Spinal cord (tissue), 10 donors: ENCODE measurements at places on chromosomes 5 and 9. TPM values are rescaled to one million over a fixed set of nuclear protein-coding genes. Genes with fewer than 3 reads are reported as not detected.

The TMC1 gene
- 2.0 TPM for polyA plus RNA-seq

The FOXD4 gene
- 1.9 TPM for polyA plus RNA-seq

GRCh38 chr9:136546697-136547501 lies 1.1 kb upstream of the NOTCH1 start:
- no peak for DNase-seq

DNA sequence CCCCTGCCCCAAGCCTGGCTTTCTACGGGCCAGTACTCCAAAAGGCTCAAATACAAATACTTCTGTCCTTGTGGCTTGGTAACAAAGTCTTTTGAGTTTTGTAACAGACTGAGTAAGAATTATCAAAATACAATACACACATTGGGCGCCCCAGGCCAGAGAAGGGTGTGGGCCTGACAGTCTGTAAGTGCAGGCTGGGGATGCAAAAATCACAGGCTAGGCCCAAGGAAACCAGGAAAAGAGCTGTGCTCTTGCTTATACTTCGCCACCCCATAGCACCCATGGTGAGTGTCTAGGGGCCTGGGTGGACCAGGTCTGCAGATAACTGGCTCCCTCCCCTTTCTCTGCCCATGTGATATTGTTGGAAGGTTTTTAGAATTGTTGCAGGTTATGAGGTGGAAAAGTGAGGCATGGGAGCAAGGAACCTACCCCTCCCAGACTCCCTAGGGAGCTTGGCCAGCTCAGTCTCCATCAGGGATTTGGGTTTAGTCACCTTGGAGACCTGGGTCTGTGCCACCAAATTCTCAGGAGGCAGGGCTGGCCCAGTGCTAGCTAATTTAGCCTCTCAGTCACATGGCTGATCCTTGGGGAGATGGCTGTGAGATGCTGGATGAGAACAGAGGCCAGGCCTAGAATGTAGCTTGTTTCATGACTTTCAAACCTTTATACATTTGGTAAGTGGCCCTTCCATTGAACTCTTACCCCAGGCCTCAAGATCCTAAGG lies 72.9 kb downstream of the TARS1 start:
- no peak for DNase-seq

- no peak for DNase-seq
Measured at GRCh38 chr5:132774406-132774805, 2.6 kb downstream of the SEPTIN8 start.

DNA sequence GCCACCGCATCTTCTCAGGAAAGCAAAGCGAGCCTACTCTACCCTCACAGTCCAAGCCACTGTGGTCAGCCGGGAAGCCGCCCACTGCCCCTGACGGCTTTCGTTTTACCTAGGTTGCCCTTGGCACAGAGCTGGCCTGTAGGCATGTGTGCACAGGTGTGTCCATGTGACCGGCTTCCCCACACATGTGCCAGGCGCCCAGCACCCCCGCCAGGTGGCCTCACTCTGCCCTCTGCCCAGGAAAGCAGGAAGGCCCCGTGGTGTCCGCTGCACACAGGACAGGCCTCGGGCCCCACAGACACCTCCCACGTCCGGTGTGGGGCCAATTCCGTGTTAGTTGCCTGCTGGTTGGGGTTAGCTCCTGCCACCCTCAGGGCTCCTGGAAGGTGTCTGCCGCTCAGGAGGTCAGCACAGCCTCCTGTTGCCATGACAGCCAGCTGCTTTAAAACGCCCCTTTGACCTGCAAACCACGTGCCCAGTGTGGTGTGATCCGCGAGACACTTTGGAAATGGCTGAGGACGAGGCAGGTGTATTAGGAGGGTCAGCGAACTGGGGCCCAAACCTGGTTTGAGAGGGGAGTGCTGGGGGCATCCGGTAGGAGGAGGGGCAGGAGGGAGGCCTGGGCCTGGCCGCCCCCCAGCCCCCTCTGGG lies 28.7 kb downstream of the TPPP start:
- DNase-seq = no peak

DNA sequence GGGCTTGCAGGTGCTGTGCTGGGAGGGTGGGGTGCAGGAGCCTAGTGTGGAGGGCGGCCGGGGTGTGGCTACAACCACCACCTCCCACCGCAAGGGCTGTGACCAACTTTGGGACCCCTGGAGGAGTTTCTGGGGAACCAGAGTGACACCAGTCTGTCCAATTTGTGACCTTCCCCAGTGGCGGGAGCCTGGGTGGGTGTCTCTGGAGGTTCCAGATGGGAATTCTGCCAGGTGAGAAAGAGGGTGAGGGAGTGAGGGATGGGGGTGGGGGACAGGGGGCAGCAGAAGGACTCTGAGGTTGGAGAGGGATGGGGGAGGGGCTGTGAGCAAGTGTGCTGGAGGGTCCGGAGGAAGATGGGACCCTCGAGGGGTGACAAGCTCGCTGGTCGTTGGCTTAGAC lies 4.2 kb upstream of the CACNA1B start:
- no peak for DNase-seq

The SLC6A7 gene
- polyA plus RNA-seq = 33.1 TPM
